Activated CD4-positive, CD25-positive, alpha-beta regulatory T cell (primary cell): ENCODE measurements at places on chromosomes 2 and 18.
A peak's percentile ranks its signal among the peaks of the same experiment; 100 is the strongest.

DNA sequence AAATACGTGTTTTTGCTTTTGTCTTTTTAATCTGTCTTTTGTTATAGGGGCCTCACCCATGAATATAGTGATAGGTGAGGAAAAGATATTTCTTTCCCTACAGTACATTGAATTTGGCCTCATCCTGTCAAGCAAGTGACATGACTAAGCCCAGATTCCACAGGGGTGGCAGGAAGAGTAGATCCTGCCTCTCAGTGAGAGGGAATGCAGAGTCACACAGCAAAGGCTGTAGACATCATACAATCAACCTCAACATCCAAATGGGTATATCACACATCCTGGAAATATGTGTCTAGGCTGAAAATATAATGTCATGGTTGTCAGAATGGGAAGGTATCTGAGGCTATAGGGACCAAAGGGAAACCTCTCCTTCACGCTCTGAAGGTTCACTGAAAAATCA, 269.6 kb downstream of the CDH20 start:
- no peak for DNase-seq

GRCh38 chr2:26184555-26185303, 11.8 kb downstream of the GAREM2 start:
- peak; percentile 84 for DNase-seq

DNA sequence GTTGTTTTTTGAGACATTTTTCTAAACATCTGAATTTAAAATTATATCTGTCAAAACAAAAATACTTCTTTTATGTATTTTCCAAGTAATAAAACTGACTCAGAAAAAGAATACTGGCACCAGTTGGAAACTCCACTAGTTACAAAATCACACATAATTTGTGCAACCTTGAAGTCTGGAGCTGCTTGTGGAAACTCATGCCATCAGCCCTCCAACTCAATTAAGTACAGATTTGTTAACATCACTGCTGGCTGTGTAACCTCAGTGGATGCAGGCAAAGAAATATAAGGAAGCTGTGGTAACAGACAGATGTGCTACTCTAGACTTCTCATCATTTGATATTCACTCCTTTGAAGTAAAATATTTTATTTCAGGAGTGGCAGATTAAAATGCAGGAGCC, 30.0 kb upstream of the RAPH1 start:
- no peak for DNase-seq

GRCh38 chr2:149082735-149083134, 44.2 kb downstream of the LYPD6B start:
- no peak for DNase-seq

- DNase-seq = no peak
Observed at GRCh38 chr2:41033127-41033526, 581.2 kb upstream of the SLC8A1 start.

DNA sequence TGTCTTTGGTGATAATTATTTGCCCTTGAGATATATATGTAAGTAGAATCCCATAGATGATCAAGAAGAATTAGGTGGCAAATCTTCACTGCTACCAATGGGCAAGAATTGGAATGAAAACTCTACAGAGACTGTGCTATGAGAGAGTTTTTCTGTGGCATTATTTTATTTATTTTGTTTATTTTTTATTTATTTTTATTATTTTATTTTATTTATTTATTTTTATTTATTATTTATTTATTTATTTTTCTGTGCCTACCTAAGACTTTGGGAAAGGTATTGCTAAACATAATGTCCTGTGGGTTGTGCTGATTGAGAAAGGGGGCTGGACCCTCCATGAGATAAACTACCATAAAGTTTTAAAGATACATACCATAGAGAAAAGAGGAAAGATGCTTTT, 16.6 kb upstream of the NR4A2 start:
- DNase-seq = no peak
